ENCODE measurements at places on chromosomes 16 and 17.

DNA sequence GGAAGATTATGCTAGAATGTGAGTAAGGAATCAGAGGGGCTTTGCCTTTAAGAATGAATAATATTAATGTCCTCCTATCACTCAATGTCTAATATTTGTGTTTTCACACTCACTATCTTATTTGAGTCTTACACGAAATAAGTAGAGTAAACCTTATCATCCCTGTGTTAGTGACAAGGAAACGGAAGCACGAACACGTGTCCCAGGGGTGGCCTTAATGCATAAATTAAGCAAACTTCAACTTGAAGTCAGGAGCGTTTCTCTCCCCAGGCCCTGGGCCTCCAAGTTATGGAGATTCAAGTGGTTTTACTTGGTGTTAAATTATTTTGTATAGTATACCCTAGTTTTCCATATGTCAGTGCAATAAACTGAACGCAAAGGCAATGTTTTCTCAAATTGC is 96.0 kb downstream of the WDR59 start:
- DNase-seq: no peak

GRCh38 chr16:46991729-46992704 is 18.5 kb upstream of the DNAJA2 start:
- DNase-seq: no peak

- no peak for DNase-seq
Observed at GRCh38 chr16:72270531-72270930, 98.6 kb upstream of the PMFBP1 start.

- DNase-seq: no peak
Observed at GRCh38 chr17:34255841-34256240, 756 bp downstream of the CCL2 start.

GRCh38 chr17:82103553-82104451 is 5.8 kb upstream of the FASN start:
- no peak for DNase-seq

DNA sequence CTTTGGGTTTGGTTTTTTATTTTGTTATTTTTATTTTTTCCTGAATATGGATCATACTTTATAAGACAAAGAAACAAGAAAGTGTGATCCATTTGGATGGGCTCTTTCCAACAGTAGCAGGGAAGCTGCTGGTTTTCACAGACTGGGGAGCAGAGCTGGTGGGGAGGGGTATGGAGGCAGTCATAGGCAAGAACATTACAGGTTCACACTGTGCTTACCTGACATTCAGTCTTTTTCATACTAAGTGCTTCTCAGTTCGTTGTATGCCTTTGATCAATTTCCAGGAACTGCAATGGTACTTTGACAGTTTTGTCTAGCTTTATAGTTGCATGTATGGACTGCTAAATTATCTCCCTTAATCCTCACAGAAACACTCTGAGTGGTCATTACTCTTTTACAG is 27.7 kb downstream of the BEAN1 start:
- DNase-seq: no peak

- no peak for DNase-seq
Observed at GRCh38 chr17:78668847-78669246, 91.7 kb upstream of the DNAH17 start.

GRCh38 chr17:48636177-48637018 is 10.2 kb upstream of the HOXB9 start:
- DNase-seq: peak; percentile 54

DNA sequence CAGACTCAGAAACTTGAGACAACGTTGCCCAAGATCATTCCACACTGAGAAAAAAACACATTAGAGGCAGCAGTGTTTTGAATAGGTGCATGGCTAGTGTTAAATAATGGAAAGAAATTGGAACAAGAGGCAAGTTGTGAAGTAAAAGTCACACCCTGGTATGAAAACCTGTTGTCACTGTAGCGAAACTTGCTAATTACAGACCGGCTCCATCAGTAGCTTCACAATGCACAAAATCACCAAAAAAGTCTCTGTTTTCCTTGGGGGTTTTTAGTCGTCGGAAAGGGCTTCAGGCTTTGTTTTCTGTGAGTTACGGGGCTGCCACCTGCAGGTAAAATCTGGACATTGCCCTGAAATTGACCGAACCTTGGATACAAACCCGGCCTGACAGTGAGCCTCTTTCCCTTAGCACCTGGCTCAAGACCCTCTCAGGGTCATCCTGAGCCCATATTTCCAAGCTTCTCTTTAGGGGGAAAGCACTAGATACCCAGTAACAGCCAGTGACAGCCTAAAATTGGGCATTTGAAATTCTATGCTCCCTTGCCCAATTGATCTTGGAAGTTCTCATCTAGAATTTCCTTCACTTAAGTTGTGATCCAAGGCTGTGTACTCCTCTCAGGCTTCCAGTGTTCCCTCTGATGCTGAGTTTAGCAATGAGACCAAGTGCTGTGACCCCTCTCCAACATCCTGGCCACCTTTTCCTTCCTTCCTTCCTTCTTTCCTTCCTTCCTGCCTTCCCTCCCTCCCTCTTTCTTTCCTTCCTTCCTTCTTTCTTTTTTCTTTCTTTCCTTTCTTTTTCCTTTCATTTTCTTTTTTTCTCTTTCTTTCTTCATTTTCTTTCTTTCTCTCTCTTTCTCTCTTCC is 7.2 kb upstream of the GRB2 start:
- DNase-seq: peak; percentile 56

DNA sequence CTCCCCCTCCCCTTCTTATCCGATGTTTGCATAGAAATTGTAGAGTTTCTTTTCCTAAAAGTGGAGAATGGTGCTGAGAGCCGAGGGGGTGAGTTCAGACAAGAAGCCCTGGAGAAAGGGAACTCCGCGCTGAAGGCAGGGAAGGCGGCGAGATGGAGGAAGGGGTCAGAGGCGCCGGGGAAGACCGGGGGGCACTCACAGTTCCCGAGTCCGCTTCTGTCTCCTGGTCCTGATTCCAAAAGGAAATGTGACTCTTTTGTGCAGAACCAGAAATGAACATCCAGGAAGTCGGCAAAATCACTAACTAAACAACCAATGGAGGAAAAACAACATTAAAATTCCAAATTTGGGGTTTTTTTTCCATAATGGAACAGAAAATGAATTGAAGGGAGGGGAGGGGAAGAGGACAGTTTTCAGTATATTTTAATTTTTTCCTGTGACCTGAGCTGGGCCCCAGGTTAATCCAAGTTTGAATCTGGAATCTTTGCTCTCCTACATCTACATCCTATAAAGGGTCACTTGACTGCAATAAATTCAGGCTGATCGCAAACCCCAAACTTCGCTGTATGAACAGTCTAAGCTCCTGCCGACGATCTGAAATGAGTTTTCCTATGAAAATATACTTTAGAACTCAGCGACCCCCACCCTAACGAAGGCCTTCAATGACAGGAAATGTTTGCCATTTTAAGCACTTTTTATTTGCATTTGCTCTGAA is 252.3 kb downstream of the C16orf95 start:
- no peak for DNase-seq
